ENCODE measurements at places on chromosomes 1 and 21.

DNA sequence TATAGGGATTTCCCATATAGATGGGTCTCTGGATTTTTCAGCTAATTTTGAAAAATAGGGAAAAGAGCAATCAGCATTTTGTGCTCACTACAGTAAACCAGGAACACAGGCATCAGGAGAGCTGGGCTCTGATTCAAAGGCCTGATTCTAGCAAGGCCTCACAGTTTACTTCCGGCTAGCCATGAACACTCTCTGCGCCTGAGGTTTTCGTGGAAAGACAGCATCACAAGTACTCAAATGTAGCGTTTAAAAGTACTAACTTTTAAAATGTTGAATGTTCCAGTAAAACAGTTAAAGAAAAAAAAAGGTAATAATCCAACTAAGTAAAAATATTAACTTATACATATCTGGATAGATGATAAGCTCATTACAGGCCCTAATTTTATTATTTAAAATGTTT, 120.6 kb downstream of the SLC45A1 start:
- DNase-seq, result no peak

DNA sequence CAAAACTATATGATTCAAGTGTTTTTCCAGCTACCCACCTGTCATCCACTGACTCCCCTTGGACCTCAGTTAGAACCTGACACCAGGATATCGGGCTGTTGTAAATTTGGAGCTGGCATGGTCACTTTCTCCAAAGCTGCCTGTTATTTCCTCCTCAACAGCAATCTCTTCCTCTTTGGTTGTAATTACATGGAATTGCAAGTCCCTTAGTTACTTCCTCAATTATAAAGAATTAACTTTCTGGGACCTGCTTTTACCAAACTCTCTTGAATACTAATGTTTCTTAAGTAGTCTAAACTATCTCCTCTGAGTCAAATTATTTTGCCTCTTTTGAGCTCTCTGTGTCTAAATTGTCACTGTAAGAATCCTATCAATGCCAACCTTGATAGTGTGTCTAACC, 150.3 kb upstream of the SGIP1 start:
- DNase-seq, result no peak

- no peak for DNase-seq
These were observed 154.0 kb downstream of the DHRS3 start for GRCh38 chr1:12464045-12464461.

GRCh38 chr1:18940303-18941020, 16.0 kb downstream of the IFFO2 start:
- no peak for DNase-seq

DNA sequence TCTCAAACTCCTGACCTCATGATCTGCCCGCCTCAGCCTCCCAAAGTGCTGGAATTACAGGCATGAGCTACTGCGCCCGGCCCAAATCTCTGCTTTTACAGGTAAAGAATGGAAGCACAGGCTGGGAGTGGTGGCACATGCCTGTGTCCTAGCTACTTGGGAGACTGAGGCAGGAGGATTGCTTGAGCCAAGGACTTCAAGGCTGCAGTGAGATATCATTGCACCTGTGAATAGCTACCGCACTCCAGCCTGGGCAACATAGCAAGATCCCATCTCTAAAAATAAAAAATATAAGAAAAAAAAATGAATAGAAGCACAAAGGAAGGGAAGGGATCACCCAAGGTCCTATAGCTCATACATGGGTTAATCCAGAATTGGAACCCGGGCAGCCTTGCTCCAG, 15.0 kb downstream of the ALPL start:
- DNase-seq, result no peak

All from NCI-H1930 (cell line).